ENCODE measurements at places on chromosomes 4 and X.

DNA sequence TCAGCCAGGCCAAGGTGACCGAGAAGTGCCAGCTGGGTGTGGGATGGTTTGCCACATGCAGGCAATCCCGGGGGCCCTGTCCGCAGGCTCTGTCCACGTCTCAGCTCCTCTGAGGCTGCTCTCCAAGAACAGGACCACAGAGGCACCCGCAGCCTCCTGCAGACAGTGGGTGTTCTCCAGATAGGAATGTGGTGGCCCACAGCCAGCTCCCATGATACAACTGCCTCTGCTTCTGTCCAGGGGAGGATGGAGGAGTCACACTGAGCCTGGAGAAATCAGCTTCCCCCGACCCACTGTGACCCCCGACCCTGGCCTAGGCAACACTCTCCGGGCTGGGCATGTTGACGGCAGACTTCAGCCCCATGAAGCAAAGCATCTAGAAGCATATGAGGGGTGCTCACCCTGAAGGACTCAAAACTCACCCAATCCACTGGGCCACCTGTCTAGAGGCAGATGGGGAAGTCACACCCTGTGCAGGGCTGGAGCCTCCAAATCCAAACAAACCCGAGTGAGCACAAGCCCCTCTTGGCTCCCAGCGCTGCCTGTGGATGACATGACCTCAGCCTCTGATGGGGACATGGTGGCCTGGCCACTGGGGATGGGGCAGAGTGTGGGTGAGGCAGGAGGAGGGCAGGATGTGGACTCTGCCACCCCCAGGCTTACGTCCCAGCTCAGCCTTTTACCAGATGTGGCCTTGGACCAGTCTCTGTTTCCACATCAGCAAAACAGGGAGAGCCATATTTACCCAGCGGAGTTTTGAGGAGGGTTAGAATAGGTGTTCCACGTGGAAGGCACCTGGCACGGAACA lies 102.3 kb downstream of the PSAPL1 start:
- no peak for DNase-seq

DNA sequence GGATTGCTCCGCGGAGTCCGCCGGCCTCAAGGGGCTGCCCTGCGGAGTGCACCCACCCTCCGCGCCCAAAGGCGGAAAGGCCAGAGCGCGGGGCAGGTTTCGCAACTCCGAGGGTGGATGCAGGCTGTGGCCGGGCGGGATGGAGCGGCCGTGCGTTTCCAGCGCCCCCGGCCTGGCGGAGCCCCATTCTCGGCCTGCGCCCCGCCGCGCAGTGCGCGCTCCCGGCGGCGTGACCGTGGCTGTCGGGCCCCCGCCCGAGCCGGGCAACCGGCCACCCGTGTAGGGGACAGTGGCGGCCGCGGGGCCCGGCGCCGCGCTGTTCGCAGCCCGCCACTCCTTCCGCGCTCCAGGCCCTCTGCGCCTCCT lies 331 bp downstream of the SETD7 start:
- no peak for DNase-seq

DNA sequence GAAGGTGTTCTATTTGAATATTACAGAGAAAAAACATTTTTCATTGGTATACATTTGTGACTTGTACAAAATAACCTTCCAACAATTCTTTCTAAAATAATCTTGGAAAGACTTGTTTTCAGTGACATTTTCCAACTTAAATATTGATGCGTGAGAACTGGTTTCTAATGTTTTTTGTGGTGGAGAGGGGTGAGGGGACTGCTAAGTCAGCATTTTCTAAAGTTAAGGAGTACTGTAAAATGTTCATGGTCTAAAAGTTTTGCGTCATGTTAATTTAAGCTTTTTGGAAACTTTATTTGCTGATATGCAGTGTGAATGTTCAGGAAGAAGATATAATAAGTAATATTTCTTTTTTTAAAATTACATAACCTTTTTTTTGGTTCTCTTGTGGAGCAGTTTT lies 229.3 kb downstream of the MAGEB5 start:
- no peak for DNase-seq

DNA sequence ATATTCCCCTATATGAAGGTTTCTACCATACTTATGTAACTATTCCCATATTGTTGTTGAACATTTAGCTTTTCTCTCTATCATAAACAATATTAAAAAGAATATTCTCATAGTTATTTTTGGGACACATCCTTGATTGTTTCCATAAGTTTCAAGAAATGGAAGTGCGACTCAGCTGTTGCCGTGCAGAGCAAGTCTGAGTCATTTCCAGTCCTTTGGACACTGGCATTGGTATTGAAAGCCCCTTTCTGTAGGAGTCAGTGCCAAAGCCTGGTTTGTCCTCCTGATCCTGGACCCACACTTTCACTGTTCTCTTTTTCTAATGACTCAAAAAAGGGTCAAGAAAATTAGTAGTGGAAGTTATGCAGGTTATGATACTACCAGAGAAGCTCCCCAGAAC lies 108.3 kb upstream of the DIAPH2 start:
- no peak for DNase-seq

GRCh38 chrX:3450881-3451570 lies 104.6 kb upstream of the MXRA5 start:
- DNase-seq: no peak

DNA sequence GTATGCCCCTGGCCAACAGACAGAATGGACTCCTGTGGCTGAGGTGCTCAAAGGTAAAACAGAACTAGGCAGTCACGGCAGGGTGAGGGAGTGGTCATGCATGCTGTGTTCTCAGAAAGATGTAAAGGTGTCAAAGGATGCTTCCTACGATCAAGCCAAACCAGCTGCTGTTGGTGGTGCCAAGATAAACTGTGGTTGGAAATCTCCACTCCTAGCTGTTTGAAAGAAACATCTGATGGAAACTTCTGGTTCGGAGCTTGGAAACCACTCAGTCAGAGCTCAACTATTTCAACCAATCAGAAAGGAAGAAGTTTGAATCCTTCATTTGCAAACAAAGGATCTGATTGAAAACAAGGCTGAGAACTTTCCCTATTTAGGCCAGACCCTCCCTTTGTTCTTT lies 68.5 kb upstream of the DDX60 start:
- no peak for DNase-seq

- DNase-seq: no peak
Measured at GRCh38 chr4:169231647-169232262, 39.0 kb downstream of the SH3RF1 start.

DNA sequence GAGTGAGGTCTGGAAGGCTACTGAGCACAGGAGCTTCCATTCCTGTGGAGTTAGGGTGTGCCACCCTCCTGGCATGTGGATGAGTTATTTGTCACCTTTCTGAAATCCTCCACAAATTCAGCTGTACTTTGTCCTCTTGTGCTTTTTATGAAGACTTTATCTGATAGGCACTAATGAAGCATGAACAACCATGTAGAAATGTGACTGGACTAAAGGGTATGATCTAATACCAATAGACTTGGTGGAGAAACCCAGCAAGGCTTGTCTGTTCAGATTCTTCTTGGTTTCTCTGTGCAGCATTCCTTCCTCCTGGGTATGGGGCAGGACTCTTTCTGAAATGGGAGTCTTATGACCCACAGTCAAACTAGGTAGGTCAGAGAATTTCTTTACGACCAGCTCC lies 9.6 kb downstream of the NBDY start:
- DNase-seq: no peak

- DNase-seq: peak; percentile 40
Measured at GRCh38 chrX:119692191-119693039, 553 bp downstream of the SEPTIN6 start.

DNA sequence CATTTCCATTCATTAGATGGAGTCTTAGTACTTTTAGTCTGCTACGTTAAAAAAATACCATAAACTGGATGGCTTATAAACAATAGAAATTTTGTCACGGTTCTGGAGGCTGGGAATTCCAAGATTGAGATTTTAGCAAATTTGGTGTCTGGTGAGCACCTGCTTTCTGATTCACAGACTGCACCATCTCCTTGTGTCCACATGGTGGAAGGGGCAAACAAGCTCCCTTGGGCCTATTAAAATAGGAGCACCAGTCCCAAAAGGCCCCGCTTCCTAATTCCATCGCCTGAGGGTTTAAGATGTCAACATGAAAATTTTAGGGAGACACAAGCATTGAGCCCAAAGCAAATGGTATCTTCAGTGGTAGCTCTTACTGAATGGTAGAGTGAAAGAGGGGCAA lies 120.5 kb upstream of the MAP9 start:
- no peak for DNase-seq

- DNase-seq: peak; percentile 19
Measured at GRCh38 chrX:13937370-13938050, 92.2 kb downstream of the GEMIN8 start.

DNA sequence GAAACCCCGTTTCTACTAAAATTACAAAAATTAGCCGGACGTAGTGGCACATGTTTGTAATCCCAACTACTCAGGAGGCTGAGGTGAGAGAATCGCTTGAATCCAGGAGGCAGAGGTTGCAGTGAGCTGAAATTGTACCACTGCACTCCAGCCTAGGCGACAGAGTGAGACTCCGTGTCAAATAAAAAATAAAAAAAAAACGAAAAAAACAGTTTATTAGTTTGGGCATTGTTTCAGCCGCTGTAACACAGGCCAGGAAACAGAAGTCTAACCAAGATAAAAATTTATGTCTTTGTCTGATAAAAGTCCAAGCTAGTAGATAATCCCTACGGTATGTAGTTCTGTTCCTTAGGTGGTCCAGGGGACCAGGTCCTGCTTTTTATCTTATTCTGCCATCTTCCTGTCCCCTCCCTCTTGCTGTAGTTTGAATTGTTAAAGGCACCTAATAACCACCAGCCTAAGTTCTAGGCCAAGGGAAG lies 21.4 kb downstream of the USO1 start:
- no peak for DNase-seq

GRCh38 chr4:78342125-78342524 lies 209.4 kb upstream of the ANXA3 start:
- DNase-seq: no peak

DNA sequence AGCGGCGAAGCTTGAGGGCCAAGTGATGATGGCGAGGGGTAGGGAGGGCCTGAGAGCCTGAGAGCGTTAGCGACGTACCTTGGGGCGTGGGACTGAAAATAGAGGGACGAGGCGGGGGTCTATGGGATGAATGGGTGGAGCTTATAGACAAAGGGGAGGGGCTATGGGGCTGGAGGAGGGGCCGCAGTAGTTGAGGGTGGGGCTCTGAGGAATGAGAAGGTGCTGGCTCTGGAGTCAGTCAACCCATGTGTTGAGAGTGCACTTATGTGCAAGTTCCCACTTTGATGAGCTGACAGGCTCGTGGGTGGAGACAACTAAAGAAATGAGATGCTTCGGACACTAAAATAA lies 488 bp downstream of the TBC1D25 start:
- DNase-seq: no peak

- no peak for DNase-seq
Measured at GRCh38 chr4:94413085-94413840, 38.5 kb upstream of the PDLIM5 start.

- peak; percentile 41 for DNase-seq
Measured at GRCh38 chr4:41307638-41308037, 50.9 kb downstream of the UCHL1 start.

- no peak for DNase-seq
Measured at GRCh38 chrX:69161786-69162349, 3.4 kb downstream of the PJA1 start.

DNA sequence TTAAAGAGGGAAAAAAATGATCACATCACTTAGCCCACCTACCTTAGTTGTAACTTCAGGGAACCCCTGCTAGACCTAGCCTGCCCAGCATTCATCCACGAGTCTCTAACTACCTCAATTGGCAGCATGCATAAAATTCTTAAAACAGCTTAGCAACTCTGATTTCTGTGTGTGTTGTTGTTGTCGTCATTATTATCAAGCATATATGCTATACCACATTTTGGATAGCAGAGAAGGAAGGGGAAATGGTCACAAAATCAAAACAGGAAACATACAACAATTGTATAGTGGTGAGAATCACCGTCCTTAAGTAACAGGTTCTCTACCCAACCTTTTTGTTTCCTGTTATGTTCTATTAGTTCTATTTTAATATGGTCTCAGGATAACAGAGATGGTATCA lies 2.7 kb upstream of the ACOT9 start:
- no peak for DNase-seq

DNA sequence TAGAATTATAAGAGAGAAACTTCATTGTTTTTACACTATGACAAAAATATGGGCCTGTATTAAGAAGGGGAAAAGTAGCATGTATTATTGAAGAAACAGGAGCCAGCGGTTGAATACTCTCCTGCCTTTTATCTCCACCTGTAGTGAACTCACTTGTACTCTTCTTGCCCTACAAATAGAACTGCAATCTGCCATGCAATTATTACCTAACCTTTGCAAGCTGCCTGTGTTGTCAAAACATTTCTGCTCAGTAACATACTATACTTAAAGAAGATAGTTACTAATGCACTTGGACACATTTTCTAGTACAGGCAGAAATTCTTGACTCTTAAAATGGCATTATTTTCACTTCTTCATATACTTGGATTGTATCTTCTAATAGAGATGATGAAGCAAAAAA lies 818.4 kb upstream of the GRID2 start:
- no peak for DNase-seq

DNA sequence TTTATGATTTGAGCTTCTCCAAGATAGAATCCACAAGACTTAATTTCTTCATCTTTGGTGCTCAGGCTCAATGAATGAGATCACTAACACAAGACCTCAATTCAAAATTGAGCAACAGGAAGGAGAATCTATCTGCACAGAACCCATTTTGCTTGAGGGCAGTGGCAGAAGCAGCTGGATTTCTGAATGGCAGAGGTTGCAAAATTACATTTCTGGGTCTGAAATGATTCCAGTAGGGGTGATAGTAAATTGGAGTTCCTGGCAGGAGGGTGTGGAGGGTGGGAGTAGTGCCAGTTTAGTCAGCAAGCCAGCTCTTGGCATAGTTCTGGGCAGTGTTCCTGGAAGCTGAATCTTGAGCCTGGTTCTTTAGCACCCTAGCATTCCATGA lies 281.1 kb downstream of the SLC7A11 start:
- DNase-seq: no peak

DNA sequence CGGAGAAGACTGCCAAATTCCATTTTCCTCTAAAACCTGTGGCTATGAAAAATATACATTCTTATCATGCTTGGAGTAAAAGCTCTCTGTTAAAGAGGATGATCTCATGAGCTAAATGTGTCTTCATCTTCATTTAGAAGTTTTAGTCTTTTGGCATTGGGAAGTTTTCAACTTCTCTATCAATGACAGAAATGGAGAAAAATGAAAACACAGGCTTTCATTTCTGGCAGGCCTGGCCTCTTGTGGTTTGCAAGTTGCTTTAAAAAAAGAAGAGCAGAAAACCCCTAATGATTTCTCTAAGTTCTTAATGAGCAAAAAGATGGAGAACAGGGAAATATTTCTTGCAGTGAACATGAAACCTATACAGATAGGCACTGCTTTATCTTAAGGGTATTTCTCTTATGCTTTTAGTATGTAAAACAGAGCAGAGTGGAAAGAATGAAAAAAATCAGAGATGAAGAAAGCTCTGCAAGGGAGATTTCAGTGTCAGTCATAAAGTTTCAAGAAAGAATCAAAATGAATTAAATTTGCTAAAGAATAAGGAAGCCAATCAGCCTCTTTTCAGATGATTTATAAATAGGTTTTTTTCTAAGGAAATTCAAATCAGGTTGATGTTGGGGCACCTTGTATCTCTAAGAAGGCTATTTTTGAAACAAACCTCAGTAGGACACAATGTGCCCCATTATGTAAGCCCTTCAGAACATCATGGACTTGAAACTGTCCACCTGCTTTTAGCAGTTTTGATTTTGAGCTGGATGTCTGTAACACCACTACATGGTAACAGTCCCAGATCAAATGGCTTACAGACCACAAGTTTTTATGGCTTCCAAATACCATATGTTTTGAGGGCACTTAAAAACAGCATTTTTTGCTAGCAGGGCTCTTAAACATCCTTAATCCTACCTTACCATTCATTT lies 225.0 kb downstream of the GRIA3 start:
- no peak for DNase-seq

- DNase-seq: peak; percentile 49
Measured at GRCh38 chrX:123962006-123962467, 531 bp downstream of the STAG2 start.
